ENCODE measurements at places on chromosomes 3 and 15. TPM values are rescaled to one million over a fixed set of nuclear protein-coding genes. Genes with fewer than 3 reads are reported as not detected.

DNA sequence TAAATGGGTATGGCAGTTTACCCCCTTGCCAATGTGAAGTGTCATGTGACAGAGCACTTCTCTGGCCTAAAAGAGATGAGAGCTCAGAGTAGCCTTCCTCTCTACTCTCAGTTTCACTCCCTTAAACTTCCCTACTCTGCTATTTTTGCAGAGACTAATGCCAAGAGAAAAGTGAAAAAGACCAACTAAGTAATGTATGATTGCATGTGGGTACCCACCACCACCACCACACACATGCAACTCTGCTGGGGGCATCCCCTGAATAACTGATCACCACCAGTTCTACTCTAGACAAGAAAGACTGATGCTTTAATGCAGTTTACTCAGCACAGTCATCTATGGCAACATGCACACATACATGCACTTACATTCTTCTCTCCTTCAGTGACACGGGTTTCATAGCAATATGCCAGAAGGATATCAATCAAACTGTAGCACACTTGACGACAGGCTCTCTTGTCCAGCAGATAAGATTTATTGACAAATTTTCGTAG, 31.3 kb downstream of the SHQ1 start:
- no peak for DNase-seq

Gene GOLGA6L7
- not detected for total RNA-seq

Gene PLSCR5
- not detected for total RNA-seq

Gene C3orf22
- total RNA-seq, result not detected

DNA sequence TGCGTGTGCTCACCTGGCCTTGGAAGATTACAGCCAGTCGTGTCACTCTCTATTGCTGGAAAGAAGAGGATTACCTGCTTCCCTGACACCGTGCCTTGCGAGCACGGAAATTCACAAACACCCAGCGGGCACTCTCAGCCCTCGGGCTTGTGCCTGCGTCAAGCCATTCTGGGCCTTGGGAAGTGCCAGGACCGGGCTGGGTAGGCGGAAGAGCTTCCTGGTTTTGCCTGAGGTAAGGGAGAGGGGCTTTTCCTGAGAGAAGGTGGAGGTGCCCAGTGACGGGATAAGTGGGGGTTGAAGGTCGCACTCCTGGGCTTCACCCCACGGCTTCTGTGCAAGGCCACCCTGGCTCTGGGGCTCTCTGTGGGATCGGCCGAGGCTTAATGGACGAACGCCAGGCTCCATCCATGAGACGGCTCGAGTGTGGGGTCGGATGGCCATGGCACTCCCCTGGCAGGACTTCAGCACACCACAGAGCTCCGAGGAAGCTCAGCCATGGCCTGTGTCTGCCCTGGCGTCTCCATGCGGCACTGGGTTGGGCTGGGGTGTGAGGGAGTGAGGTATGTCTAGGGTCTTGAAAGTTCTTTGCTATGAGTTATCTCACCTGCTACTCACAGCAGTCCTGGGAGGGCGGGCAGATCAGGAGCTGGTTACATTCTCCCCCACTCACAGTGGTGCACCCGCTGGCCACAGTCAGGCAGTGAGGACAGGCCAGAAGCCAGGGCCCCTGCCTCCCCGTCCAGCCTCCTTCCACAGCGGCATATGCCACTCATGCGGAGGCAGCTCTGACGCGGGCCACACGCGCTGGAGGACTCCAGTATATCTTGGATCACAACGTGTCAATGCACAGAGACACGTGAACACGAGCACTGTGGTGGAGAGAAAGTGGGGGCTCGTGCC, 209.0 kb downstream of the XXYLT1 start:
- no peak for DNase-seq

DNA sequence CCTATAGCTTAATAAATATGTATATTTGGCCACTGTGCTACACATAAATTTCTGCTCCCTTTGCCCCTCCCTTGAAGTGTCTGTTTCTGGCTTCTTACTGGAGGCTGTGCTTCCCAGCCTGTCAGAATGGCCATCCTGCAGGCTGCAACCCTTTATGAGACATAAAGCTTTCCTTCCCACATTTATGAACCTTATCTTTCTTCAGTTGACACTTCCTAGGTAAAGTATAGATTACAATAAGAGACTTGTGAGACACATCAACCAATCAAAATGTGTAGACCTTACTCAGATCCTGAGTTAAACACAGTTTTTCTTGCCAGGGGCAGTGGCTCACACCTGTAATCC, 29.5 kb downstream of the SCN11A start:
- no peak for DNase-seq

Gene MKRN3
- total RNA-seq, result 1.0 TPM

Gene MUC20
- 5.0 TPM for total RNA-seq

GRCh38 chr15:63987796-63988378, 58.4 kb downstream of the DAPK2 start:
- DNase-seq, result no peak

Gene ISLR2
- not detected for total RNA-seq

Gene GABRR3
- not detected for total RNA-seq

Gene SLC7A14
- total RNA-seq, result not detected

DNA sequence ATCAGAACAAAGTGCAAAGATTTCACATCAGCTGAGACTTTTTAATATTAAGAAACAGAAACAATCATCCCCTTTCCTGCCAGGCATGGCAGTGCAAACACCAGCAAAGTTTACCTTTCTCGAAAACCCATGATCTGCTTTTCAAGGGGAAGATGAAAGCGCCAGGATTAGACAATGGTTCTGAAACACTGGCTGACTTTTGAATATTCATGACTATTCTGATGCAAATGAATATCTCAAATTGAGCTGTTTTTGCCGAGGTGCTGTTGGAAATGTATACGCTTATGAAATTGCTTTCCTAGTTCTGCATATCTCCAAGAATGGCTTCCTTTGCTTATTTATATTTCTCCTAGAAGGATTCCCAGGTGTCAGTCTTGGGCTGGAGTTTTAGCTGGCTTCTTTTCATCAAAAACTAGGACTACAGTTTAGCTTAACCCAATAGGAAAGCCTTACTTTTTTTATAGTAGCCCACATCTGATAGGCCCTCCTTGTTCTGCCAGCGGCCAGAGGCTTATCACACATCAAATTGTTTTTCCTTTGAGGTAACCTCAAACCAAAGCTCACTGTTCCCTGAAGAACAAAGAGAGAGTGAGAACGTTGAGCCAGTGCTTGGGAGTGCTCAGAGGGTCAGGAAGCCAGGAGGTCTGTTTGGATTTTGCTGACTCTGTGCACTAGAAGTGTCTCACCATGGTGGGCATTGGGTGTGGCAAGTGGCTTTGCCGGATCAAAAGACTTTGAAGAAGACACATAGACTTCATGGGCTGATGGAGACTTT, 74.0 kb upstream of the PLCL2 start:
- DNase-seq, result no peak
